Activated CD8-positive, alpha-beta T cell treated with anti-CD3 and anti-CD28 coated beads for 36 hours (primary cell): ENCODE measurements at places on chromosomes 2 and 18. TPM values are rescaled to one million over a fixed set of nuclear protein-coding genes. Genes with fewer than 3 reads are reported as not detected.

- no peak for DNase-seq
Measured at GRCh38 chr2:41785251-41786022, 262.4 kb upstream of the PKDCC start.

- no peak for DNase-seq
Measured at GRCh38 chr2:202221873-202222272, 16.5 kb downstream of the SUMO1 start.

GRCh38 chr2:141968433-141968832 is 162.4 kb downstream of the LRP1B start:
- DNase-seq = no peak

DNA sequence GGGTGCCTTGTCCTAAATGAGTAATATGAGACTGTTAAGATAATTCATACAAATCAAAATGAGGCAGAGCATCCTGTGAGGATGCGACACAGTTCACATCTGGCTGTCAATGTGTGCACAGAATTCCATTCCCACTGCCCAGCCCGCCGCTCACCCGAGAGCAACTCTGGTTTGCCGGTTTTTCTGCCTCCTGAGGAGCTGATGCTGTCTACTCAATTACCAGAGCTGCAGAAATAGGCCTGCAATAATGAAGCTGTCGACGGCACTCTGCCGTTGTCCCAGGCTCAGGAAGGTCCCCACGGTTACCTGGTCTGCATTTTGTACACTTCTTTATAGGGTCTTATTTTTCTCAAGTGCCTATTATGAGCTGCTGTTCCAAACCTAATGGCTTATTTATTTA is 55.7 kb upstream of the LYPD1 start:
- DNase-seq = no peak

GRCh38 chr18:43350176-43350575 is 72.9 kb upstream of the SYT4 start:
- DNase-seq = no peak

- DNase-seq = peak; percentile 26
Measured at GRCh38 chr18:46555724-46556123, 101.3 kb downstream of the LOXHD1 start.

DNA sequence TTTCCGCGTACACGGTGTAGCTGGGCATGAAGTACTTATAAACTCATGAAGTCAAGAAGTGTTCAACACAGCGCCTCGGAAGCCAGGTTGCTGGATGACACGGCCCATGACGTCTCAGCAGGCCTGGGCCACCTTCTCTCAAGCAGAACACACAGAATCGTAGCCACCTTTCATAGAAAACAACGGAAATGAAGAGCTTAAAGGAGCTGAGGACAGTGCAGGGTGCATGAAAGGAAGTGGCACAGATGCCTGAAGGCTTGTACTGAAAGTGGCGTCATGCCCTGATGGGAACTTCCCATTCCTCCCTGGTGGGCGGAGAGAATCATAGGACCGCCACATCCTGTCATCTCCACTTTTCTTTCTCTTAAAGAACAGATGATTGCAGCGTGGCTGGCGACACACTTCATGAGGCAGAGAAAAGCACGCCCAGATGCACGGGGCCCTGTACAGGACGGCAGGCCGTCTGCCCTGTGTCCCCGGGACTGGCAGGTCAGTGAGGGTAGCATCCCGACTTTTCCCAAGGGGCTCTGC is 31.1 kb downstream of the HDAC4 start:
- peak; percentile 92 for DNase-seq

DNA sequence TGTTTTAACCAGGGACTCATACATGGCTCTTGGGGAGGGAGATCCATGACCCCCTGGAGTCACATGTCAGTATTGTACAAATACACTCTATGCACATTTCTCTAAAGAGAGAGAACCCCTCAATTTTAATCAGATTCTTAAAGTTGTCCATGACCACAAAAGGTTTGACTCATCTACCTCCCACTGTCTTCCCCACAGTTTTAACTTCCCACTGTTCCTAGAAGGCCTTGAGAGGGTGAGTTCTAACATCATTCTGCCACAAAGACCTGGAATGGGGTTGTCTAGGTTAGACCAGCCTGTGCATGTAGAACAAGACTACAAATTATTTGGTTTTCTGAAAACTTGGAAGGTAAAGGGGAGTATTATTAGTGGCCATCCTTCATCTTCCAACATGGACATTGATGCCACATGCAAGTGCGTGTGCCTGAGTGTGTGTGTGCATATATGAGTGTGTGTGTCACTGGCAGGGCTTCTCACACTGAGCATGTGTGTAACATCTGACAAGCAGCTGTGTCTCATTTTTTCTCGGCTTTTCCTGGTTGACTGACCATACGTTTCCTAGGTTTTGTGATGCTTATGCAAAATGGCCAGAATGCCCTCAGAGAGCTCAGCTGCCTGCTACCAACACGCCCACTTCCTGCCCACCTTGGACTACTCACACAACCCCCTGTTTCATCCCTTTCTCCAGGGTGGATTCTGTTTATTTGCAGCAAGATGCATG is 94.6 kb upstream of the LGALSL start:
- no peak for DNase-seq

DNA sequence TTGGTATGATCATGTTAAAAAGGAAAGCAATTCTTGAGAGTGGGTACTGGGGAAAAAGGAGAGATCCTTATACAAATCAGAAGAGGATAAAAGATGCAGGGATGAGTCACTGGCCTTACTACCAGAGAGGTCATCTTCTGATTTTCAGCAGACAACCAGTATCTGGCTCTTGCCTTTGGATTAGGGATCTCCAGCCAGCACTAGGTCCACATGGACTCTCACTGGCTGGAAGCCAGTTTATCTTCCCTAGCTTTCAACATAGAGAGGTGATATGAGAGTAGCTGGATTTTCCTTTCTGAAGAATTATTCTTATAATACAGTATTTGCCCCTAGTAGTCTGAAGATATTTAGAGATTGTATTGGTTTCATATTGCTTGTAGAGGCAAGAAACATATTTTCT is 30.2 kb downstream of the CERKL start:
- DNase-seq = no peak

- no peak for DNase-seq
Measured at GRCh38 chr2:101790416-101790815, 92.9 kb downstream of the MAP4K4 start.

- DNase-seq = no peak
Measured at GRCh38 chr2:172775319-172775718, 39.7 kb downstream of the RAPGEF4 start.

- DNase-seq = no peak
Measured at GRCh38 chr2:171469176-171469575, 35.1 kb downstream of the DCAF17 start.

- DNase-seq = no peak
Measured at GRCh38 chr2:105384216-105384615, 14.6 kb downstream of the FHL2 start.

- no peak for DNase-seq
Measured at GRCh38 chr2:95275151-95275515, 884 bp downstream of the PROM2 start.

- no peak for DNase-seq
Measured at GRCh38 chr2:205574001-205574400, 108.3 kb upstream of the NRP2 start.

DNA sequence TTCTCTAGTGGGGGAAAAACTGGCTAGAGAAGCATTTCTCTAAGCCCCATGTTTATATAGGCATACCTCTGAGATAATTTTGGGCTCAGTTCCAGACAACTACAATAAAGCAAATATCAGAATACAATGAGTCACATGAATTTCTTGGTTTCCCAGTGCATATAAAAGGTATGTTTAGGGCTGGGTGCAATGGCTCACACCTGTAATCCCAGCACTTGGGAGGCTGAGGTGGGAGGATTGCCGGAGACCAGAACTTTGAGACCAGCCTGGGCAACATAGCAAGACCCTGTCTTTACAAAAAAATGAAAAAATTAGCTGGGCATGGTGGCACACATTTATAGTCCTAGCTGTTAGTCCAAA is 22.2 kb downstream of the TSN start:
- DNase-seq = no peak

DNA sequence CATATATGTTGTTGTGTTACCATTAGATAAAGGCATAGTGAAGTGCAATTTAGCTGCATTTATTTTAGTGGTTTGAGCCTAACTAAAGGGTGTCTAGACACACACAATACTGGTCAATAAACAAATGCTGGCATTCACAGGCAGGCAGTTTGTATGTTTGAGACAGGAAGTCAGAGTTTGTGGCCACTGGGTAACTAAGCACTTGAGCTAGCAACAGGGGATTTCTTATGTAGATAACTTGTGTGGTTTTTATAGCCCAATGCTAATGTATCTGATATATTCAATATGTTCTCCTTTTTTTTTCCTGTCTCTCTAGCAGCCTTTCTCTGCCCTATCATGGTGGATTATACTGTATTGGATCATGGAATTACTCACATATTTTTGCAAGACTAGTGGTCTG is 38.1 kb downstream of the LRRTM4 start:
- no peak for DNase-seq

DNA sequence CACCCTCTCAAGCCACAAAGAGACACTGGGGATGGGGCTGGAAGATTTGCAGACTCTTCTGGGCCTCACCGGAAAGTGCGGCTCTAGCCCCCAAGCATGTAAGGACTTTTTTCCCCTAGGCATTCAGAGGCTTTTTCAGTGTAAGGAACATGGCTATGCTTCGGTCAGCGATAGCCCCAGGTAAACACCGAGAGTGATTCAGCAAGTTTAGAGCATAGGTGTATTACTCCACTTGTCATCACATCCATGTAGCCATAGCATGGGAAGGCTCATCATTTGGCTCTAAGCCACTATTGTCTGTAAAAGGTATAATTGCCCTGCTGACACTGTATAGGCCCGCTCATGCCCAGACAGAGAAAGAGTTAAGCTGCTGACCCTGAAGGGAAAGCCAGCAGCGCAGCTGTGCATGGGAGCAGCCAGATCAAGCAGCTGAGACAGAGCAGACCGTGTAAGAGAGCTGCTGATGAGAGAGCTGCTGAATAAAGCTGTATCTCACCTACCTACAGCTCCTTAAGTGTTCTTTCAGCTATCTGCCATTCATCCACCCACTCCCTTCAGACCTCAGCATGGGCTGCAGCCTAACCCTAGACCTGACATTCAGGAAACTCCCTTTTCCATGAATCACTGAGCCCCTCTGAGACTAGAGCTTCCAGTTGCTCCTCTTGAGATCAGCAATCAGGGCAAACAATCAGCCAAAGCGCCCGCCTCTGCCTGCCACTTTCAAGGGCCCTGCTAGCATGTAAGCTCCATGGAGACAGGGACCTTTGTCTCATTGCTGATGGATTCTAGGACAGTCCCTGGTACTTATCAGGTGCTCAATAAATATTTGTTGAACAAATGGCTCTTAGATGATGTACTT is 25.5 kb downstream of the LGALSL start:
- peak; percentile 20 for DNase-seq

- no peak for DNase-seq
Measured at GRCh38 chr2:10287761-10288160, 14.9 kb upstream of the HPCAL1 start.

DNA sequence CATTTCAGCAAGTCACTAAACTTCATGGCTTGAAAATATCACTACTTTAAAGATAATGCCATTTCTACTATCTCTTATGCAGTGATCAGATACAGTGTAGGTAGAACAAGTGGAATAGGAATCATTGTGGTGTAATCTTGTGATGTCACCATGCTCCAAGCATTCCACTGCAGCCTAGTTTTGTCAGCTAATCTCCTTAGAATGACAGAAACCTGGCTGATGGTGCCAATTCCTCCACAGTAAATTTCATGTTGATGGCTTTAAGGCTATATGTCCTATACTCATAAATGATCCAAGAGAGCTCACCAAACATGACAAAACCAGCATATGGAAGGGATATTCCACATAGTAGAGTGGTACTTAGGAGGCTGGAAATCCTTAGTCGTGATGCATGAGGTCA is 184.9 kb downstream of the PDE1A start:
- no peak for DNase-seq

GRCh38 chr2:99101697-99102096 is 39.8 kb upstream of the C2orf15 start:
- DNase-seq = no peak

- no peak for DNase-seq
Measured at GRCh38 chr2:217941339-217941738, 61.5 kb downstream of the TNS1 start.

The ANKRD29 gene
- total RNA-seq = not detected

The RUFY4 gene
- 0.76 TPM for total RNA-seq

The AKAIN1 gene
- total RNA-seq = not detected

The SH2D6 gene
- total RNA-seq = 0.96 TPM

The ALPI gene
- not detected for total RNA-seq
